ENCODE measurements at places on chromosomes 7 and 10.

- peak; percentile 82 for DNase-seq
Observed at GRCh38 chr7:42100156-42100508, 136.9 kb downstream of the GLI3 start.

GRCh38 chr7:101699399-101699798 lies 70.3 kb upstream of the MYL10 start:
- no peak for DNase-seq

DNA sequence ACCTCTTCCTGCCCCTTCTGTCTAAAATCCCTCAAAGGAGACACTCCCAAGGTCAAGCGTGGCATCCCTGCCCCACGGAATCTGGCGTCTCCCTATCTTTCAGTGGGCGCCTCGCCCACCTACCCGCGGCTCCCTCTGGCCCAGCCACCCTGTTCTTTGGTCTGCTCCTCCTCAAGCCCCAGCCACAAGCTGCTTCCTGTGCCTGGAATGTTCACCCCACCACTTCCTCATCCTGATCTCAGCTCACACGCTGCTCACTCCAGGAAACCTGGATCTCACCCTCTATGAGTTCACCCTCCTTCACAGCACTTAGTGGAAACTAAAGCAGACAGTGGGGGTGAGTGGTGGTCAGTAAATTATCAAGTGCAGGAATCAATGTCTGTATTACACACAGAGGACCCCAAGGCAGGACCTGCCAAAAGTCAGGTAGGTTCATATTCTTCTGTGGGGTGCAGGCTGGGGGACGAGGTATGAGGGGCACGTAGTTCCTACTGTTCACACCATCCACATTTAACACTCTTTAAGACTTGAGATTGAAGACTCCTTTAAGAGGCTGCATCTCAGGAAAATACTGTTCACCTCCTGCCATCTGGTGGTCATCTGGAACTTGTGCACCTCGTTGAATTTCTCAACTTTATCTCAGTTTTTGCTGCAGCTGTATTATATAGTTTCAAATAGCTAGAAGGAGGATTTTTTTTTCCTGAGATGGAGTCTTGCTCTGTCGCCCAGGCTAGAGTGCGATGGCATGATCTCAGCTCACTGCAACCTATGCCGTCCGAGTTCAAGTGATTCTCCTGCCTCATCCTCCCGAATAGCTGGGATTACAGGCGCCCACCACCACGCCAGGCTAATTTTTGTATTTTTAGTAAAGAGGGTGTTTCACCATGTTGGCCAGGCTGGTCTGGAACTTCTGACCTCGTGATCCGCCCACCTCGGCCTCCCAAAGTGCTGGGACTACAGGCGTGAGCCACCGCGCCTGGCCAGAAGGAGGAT lies 166.6 kb downstream of the ARHGAP21 start:
- peak; percentile 93 for DNase-seq

- no peak for DNase-seq
Observed at GRCh38 chr10:7811000-7811399, 7.3 kb upstream of the TAF3 start.

DNA sequence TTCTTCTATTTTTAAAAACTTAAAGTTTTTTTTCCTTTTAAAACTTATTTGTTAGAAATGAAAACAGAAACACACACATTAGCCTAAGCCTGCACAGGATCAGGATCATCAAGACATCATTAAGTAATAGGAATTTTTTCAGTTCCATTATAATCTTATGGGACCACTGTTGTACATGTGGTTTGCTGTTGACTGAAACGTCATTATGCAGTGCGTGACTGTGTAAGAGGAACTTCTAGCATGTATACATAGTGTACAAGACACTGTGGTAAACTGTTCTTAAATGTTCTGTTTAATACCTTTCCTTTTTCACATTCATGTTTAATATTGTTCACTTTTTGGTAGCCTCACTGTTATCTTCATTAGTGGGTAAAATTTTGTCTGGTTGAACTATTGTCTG lies 12.1 kb downstream of the ENTPD7 start:
- no peak for DNase-seq

DNA sequence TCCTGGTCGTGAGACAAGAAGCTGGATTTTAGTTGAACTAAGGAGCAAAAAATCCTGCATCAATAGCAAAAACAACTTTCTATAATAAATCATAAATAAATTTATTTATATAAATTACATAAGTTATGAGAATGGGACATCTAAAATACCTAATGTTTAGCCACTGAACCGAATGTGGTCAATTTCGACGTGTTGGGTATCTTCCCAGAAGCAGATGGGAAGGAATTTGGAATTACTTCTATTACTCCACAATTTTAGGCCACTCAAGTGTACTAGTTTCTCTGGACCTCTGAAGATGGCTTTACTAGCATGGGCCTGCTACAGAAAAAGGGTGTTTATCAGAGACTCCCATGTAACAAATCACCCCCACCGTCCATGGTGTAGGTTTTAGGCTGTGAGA lies 172.0 kb downstream of the PRPF18 start:
- DNase-seq: no peak

- DNase-seq: no peak
Observed at GRCh38 chr7:25840209-25840792, 311.7 kb upstream of the NFE2L3 start.

GRCh38 chr10:84429926-84430520 lies 101.6 kb downstream of the CCSER2 start:
- peak; percentile 63 for DNase-seq

DNA sequence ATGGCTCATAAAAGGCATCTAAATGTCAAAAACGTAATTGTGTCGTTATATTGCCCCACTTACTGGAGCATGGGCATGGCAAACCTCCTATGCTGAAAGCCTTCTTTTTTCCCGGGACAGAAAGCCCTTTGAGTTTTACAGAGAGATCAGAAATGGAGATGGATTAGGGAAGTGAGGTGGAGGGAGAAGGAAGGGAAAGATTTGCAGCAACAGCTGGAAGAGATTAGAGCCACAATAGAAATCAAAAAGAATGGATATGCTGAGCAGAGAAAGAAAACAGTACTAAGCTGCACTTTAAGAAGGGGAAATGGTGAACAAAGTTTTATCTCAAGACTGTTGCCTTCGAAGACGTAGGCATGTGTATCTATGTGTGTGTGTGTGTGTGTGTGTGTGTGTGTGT lies 97.2 kb upstream of the PCGF5 start:
- no peak for DNase-seq

DNA sequence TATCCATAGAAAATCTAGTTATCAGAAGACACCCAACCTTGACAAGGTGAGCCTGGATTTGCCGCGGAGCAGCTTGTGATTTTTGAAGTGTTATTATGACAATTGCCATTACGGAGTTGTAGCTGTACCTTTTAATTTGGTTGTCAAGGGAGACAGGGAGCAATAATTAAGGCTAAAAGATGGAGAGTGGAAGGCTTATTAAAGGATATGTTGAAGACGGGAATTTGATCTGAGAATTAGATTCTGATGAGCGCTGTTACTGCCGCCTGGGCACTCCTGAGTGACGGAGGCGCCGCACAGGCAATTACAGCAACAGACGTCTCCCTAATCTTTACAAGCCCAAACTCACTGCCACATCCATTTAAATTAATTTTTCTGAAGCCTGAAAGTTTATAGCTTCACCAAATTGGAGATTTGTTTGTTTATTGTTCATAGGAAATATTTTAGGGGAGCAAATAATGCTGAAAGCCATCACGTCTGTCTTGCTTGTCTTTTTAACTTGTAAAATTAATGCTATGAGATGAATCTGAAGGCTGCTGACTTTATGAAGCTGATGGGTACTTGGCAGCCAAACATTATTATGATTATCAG lies 475.0 kb upstream of the ADARB2 start:
- no peak for DNase-seq
